Cortex of kidney (tissue), 1 donor: ENCODE measurements at places on chromosomes 7 and 10.

DNA sequence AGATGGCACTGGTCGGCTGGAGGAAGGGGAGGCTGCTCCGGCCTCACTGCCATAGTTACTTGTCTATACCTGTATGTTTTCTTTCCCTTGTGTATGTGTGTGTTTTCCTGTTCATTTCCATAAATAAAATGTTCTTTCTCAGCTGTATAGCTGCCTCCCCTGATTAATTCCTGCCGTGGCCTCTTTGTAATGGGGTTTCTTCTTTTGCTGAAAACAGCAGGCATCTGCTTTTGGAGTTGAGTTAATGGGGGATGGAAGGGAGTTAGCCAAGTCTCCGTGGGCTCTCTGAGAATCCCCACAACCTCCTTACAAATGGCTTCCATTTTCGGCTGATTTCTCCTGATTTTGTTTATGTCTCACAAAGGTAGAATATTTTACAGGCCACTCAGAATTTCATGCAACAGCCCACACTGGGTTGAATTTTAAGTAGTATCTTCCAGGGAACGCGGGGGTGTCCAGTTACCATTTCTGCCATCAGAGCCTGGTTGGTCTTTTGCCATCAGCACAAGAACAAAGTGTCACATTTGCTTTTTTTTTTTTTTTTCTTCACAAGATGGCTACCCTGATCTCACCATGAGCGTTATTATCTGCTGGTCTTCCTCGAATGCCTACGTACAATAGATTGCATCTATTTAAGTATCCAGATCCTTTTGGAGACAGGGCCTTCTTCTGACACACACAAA is 88.1 kb upstream of the NRP1 start:
- DNase-seq = no peak

DNA sequence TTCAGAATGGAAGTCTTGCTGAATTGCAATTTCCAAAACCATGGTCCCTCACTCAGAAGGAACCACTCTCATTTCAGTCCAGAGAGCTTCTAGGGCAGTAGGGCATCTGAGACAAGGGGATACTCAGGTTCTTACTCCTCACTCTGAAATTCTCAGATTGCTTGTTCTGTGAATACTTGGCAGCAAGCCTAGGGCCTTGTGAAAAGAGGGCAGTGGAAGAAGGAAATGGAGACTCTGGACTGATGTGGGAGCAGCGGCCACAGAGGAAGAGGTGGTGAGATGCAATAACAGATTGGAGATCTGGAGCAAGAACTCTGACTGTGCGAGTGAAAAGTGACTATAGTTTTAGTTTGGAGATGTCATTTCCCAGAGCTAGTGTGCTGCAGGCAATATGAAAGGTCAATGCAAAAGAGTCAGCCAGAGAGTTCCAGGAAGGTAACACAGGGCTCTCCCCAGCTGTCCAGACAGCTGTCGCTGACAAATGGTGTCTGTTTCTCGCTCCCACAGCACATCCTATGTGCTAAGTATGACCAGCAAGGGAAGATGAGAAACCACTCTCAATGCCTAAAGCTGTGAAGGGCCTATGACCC is 291.6 kb upstream of the KIAA1217 start:
- no peak for DNase-seq

GRCh38 chr7:44102846-44103565 is 1.1 kb upstream of the AEBP1 start:
- DNase-seq = no peak

GRCh38 chr7:123003539-123004126 is 8.1 kb upstream of the TAS2R16 start:
- no peak for DNase-seq

- DNase-seq = no peak
Measured at GRCh38 chr7:134546955-134547354, 2.0 kb upstream of the AKR1B15 start.

GRCh38 chr10:57247271-57247670 is 886.2 kb upstream of the ZWINT start:
- no peak for DNase-seq

GRCh38 chr7:101869901-101870290 is 52.5 kb downstream of the CUX1 start:
- no peak for DNase-seq

GRCh38 chr7:90320801-90321494 is at the start of gene FAM237B:
TSS of gene FAM237B (minus strand) at chr7:90321304. CDS start at chr7:90319748, 1,556 bp downstream.
- no peak for DNase-seq

- no peak for DNase-seq
Measured at GRCh38 chr7:132251327-132251659, 325.0 kb downstream of the PLXNA4 start.
